ENCODE measurements at places on chromosomes 11 and 22. TPM values are rescaled to one million over a fixed set of nuclear protein-coding genes. Genes with fewer than 3 reads are reported as not detected.

The OPCML gene
- total RNA-seq: 0.59 TPM

The BIK gene
- total RNA-seq: not detected

The RIMBP3C gene
- not detected for total RNA-seq

The PHOX2A gene
- not detected for total RNA-seq

The KREMEN1 gene
- total RNA-seq: 49.9 TPM

The CDCA5 gene
- total RNA-seq: 1.4 TPM

The E2F8 gene
- 2.0 TPM for total RNA-seq
